ENCODE measurements at places on chromosomes 3 and 15.
A peak's percentile ranks its signal among the peaks of the same experiment; 100 is the strongest.

DNA sequence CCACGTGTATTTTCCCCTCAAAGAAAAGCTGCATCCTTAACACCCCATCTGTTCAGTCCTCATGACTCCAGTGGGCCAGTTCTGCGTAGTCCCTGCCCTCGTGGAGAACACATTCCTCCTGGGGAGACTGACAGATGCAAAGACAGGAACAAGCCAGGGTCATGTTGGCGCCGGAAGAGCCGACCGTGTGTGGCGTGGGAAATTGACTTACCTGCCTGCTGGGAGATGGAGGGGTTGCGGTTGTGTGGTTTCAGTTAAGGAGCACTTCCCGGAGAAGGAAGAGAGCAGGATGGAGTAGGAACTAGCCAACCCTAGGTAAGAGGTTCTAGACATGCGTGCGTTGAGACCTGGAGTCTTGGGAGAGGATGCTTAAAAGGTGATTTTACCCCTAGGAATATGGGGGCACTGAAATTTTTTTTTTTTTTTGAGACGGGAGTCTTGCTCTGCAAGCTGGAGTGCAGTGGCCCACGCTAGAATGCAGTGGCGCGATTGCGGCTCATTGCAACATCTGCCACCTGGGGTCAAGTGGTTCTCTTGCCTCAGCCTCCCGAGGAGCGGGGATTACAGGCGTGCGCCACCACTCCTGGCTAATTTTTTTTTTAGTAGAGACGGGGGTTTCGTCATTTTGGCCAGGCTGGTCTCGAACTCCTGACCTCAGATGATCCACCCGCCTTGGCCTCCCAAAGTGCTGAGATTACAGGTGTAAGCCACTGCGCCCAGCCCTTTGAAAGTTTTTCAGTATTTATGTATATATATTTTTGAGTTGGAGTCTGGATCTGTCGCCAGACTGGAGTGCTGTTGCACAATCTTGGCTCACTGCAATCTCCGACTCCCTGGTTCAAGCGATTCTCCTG lies 1.4 kb downstream of the VHL start:
- DNase-seq: no peak

- peak; percentile 61 for DNase-seq
These were observed 620 bp downstream of the ABHD5 start for GRCh38 chr3:43691120-43691995.

GRCh38 chr15:52735231-52736089 lies 54.7 kb downstream of the ONECUT1 start:
- peak; percentile 86 for DNase-seq

- DNase-seq: no peak
These were observed 139.4 kb downstream of the OPA1 start for GRCh38 chr3:193732391-193732790.

GRCh38 chr3:97896129-97896528 lies 74.3 kb downstream of the CRYBG3 start:
- DNase-seq: no peak

GRCh38 chr15:90844696-90845095 lies 23.7 kb upstream of the FURIN start:
- DNase-seq: no peak

- DNase-seq: no peak
These were observed 98.7 kb downstream of the KCNMB2 start for GRCh38 chr3:178634975-178635374.

DNA sequence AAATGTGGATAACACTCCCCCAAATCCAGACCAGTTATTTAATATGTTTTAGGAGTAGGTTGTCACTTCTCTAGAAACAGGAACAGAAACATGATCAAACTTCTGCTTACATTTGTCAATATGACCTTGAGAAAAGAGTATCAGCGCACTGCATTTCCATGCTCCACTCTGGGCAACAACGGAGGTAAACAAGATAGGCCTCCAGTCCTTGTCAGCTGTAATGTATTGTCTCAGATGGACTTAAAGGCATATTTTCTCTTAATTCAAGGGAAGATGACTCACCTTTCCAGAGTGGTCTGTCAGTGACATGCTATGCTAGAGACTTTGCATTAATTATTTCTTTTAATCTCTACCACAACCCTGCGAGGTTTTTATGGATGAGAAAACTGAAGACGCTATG lies 51.6 kb upstream of the TCF12 start:
- DNase-seq: no peak

DNA sequence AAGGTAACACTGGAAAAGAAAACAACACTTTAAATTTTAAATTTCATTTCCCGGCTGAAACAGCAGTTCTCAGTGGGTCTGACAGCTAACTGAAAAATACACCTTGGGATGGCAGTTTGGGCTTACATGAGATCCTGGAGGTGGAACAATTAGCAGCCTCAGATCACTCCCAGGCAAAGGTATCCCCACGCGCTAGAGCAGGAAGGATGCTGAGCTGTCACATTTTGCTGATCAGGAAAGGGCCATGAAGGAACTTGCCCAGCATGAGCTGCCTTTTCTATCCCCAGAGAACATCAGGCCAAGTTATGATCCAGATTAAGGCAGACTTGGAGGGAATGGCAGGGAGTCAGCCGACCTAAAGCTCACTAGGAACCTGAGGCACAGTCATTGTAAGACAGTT lies 204.8 kb upstream of the SLC2A2 start:
- DNase-seq: no peak

- DNase-seq: no peak
These were observed 3.8 kb downstream of the SHOX2 start for GRCh38 chr3:158102242-158103080.

- DNase-seq: no peak
These were observed 36.4 kb downstream of the SV2B start for GRCh38 chr15:91136386-91136923.

- no peak for DNase-seq
These were observed 60.6 kb upstream of the PLCL2 start for GRCh38 chr3:16824081-16824696.

- no peak for DNase-seq
These were observed 198.9 kb upstream of the LPP start for GRCh38 chr3:187954873-187955586.

DNA sequence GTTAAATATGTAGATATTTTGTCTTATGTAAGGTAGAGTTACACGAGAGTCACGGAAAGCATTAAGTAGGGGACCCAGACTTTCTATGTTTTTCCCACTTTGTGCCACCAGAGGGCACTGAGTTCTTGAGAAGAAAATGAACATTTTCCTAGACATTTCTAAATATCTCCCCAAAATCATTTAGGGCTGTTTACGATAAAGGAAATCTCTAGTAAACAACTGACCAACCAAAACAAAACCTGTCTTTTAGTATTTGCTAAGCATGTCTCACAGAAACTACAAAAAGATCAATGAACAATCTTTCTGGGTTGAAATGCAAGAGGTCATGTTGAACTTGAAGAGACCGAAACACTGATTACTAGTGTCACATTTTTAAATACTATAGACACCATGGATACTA lies 16.1 kb downstream of the POU1F1 start:
- DNase-seq: peak; percentile 51

DNA sequence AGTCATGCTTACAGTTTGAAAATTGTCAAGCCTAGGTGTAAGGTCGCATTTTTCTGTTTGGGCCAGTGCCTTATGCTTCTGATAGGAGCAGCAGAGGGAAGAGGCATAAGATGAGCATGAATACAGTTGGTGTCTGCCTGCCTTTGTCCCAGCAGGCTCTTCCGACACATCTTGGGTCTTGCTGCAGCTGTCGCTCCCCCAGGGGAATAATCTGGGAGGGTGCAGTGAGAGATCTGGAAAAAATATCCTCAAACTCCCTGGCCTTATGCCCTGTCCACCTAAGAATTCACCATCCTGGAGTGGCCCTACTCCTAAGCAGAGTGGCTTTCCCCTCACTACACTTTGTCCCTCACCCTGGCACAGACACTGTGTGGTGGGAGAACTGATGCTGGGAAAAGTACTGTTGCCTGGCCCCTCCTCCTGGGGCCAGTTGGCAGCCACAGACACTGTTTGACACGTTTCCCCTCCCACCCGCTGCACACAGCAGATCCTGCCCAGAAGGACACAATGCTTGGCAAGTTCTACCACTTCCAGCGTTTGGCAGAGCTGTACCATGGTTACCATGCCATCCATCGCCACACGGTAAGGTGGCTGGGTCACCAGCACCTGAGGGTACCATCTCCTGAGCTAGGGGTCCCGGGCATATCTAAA lies 21.1 kb upstream of the RHO start:
- no peak for DNase-seq

DNA sequence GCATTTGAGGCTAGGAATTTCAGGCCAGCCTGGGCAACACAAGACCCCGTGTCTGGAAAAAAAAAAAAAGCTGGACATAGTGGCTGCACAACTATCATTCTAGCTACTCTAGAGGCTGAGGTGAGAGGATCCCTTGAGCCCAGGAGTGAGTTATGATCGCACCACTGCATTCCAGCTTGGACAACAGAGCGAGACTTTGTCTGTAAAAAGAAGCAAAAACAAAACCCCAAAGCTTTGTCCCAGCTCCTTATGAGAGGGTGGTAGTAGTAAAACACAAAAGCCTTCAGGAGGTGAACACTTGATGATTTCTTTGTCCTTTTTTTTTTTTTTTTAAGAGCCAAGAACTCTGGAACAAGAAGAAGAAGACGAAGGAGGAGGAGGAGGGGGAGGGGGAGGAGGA lies 1.1 kb upstream of the CD200 start:
- DNase-seq: no peak

DNA sequence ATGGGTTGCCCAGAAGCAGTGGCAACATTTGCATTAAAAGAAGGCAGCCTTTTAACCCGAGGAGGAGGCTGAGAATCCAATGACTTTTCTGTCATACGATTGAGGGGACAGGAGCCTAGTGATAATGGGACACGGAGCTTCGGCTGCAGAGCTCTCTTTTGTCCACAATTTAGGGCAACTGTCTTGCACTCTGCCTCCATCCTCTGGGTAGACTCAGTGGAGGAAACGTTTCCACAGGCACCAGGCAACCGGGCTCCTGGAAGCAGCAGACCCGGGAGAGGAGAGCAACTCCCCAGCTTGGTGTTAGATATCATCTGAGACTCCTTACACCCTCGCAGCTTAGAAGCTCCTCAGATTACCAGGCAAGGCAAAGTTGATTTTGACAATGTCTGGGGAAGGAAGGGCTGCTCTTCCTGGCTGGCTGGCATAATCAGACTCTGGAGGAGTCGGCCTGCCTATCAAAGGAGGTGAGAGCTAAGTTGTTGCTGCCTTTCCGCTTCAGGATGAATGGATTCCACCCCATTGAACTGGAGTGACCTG lies 43.5 kb upstream of the RNU6-1 start:
- no peak for DNase-seq

- no peak for DNase-seq
These were observed 149.7 kb upstream of the LRRFIP2 start for GRCh38 chr3:37324131-37324530.
